Fibroblast of the aortic adventitia (primary cell): ENCODE measurements at places on chromosomes 4 and X. TPM values are rescaled to one million over a fixed set of nuclear protein-coding genes. Genes with fewer than 3 reads are reported as not detected.
A peak's percentile ranks its signal among the peaks of the same experiment; 100 is the strongest.

SPANXB1 gene
- total RNA-seq: not detected in 2 replicates

DNA sequence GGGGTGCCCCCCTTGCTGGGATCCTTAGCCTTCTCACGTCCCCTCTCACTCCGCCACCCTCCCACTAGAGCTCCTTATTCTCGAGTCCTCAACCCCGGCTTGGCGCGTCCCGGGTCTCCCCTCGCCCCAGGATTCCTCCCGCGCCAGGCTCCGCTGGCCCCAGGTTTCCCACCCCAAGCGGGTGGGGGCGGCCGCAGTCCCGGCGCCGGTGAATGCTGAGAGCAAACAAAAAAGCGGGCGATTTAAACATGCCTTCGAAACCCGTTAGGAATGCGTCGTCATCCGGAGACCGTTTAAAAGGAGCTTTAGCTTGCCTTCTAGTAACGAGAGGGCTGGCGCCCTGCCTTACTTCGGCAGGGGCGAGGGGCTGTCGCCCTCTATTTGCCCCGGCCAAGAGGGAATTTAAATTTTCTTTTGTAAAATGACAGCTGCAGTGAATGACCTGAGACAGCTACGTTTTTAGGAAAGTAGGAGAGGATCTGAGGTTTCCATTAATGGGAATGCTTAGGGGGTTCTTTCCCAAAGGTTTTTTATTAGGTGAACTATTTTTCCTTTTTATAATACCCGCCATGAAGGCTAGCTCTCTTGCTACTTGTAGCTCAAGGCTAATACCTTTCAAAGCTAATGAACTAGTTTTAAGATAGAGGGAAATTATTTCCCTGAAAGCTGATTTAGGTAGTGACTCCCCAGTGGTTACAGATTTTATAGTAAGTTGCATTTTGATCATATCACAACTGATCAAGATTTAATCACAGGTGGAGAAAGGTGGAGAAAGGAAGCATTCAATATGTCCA lies 3.1 kb downstream of the JADE1 start:
- peak; percentile 69 for DNase-seq

DNA sequence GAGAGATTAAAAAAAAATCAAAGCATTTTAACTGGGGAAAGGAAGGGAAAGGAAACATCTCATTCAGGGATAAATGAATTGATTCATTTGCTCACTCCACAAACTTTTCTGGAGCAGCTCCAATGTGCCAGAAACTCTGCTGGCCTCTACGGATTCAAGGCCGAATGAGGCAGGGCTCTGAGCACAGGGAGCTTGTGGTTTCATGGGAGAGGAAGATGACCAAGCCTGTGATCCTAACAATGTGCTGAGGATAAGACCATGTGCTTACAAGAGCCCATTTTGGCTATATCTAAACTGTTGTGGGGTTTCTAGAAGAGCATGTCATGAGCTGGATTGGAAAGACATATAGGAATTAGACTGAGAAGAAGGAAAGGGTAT lies 137.5 kb downstream of the ZNF674 start:
- peak; percentile 21 for DNase-seq

ARMCX4 gene
- 4.0 and 25.4 TPM in 2 replicates for total RNA-seq

GRCh38 chr4:3720466-3720865 lies 45.7 kb upstream of the ADRA2C start:
- DNase-seq: no peak

ZNF827 gene
- 10.7 and 16.7 TPM in 2 replicates for total RNA-seq

- DNase-seq: no peak
Measured at GRCh38 chr4:98661371-98662054, 3.1 kb upstream of the TSPAN5 start.

CCDC160 gene
- not detected in 2 replicates for total RNA-seq

GRCh38 chr4:183398298-183399125 lies 45.9 kb upstream of the CDKN2AIP start:
- DNase-seq: peak; percentile 64

- DNase-seq: no peak
Measured at GRCh38 chrX:85140964-85141363, 102.6 kb downstream of the SATL1 start.

DNA sequence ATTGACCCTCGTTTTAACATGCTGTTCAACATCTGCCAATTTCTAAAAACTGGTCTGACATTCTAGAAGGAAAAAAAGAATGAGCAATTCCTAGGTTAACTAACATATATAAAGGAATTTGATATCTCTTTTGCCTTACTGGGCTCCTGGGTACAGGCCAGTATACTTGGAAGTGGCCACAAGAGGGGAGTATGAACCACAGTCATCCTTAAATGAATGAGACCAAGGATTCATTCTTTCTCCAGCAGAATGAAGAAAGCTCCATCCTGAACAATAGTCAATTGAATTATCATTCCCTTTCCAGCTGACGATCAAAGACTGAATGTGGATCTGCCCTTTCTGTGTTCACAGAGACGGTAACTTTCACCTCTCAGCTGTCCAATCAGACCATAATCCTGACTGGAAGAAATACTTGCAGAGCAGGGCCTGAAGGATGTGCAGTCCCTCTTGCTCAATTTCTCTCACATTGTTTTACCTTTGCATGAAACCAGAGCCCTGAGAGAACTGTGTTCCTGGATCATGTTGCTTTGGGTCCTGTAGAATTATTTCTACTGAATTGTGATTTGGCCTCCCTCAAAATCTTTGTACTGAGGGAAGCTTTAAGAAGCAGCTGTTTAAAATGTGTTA lies 14.8 kb upstream of the SPARCL1 start:
- peak; percentile 75 for DNase-seq

AKAP14 gene
- not detected in 2 replicates for total RNA-seq

GRCh38 chrX:107721318-107721717 lies 54.3 kb downstream of the TSC22D3 start:
- DNase-seq: no peak

- DNase-seq: no peak
Measured at GRCh38 chr4:101065346-101065745, 282.0 kb downstream of the PPP3CA start.
